ENCODE measurements at places on chromosomes 4 and X. TPM values are rescaled to one million over a fixed set of nuclear protein-coding genes. Genes with fewer than 3 reads are reported as not detected.
A peak's percentile ranks its signal among the peaks of the same experiment; 100 is the strongest.

GRCh38 chr4:6942238-6942800 lies 32.7 kb downstream of the TBC1D14 start:
- peaks cover 21% of the 10 kb centered on the region for H3K36me3 ChIP-seq
- no peaks in the 10 kb centered on the region for H3K27me3 ChIP-seq

DNA sequence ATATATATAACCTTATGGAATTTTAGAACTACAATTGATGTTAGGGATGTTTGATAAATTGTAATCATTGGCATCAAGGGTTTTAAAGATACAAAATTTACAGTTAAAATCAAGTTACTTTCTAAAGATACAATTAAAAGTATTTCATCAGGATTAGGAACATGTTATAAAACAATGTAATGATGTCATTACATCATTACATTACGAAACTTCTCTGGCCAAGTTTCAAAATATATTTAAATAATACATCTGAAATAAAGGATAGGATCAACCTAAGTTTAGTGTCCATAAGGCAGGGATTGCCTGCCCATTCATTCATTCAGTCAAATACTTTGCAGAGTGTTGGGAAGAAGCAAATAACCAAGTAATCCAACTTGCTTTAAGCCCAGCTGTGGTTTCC lies 75.1 kb downstream of the TENM3 start:
- H3K36me3 ChIP-seq = no peaks in the 10 kb centered on the region
- no peak overlapping the region for H3K4me3 ChIP-seq
- no peak overlapping the region for H3K27ac ChIP-seq
- no peaks in the 10 kb centered on the region for H3K4me1 ChIP-seq

GRCh38 chrX:8692871-8693270 lies 39.1 kb downstream of the ANOS1 start:
- H3K27ac ChIP-seq = no peak overlapping the region
- H3K27me3 ChIP-seq = no peaks in the 10 kb centered on the region
- no peak for DNase-seq
- H3K36me3 ChIP-seq = no peaks in the 10 kb centered on the region
- no peaks in the 10 kb centered on the region for H3K4me1 ChIP-seq

- no peak overlapping the region for H3K4me3 ChIP-seq
- no peaks in the 10 kb centered on the region for H3K36me3 ChIP-seq
- no peaks in the 10 kb centered on the region for H3K27me3 ChIP-seq
- no peak overlapping the region for H3K27ac ChIP-seq
- no peaks in the 10 kb centered on the region for H3K4me1 ChIP-seq
Observed at GRCh38 chrX:129877401-129877800, 28.6 kb upstream of the UTP14A start.

DNA sequence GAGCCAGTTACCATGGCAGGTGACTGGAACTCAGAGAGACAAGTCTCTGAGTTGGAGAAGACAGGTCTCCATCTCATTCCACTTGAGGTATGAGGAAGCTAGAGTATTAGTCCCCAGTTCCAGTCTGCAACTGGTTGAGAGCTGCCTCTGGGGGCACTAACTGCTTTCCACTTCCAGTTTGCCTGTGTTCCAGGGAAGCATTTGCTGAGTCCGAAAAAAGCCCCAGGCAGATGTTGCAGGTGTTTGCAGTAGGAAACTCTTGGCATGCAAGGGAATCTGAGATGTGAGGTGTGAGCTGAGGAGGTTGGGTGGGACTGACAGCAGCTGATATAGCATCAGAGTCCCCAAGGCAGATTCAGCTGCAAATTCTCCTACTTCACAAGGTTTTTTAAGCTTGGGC lies 272.2 kb upstream of the CASK start:
- H3K27ac ChIP-seq = no peak overlapping the region
- H3K27me3 ChIP-seq = no peaks in the 10 kb centered on the region
- H3K4me1 ChIP-seq = no peaks in the 10 kb centered on the region
- H3K36me3 ChIP-seq = no peaks in the 10 kb centered on the region
- DNase-seq = no peak

- H3K36me3 ChIP-seq = no peaks in the 10 kb centered on the region
- no peaks in the 10 kb centered on the region for H3K27me3 ChIP-seq
- no peaks in the 10 kb centered on the region for H3K4me1 ChIP-seq
- DNase-seq = no peak
Observed at GRCh38 chr4:136412708-136413107, 1119.6 kb downstream of the PCDH18 start.

GRCh38 chrX:103311399-103311780 lies 600 bp upstream of the BEX2 start:
- no peak overlapping the region for H3K4me3 ChIP-seq
- H3K4me1 ChIP-seq = no peaks in the 10 kb centered on the region
- no peak for DNase-seq
- no peak overlapping the region for H3K27ac ChIP-seq
- peaks cover 10% of the 10 kb centered on the region for H3K27me3 ChIP-seq

DNA sequence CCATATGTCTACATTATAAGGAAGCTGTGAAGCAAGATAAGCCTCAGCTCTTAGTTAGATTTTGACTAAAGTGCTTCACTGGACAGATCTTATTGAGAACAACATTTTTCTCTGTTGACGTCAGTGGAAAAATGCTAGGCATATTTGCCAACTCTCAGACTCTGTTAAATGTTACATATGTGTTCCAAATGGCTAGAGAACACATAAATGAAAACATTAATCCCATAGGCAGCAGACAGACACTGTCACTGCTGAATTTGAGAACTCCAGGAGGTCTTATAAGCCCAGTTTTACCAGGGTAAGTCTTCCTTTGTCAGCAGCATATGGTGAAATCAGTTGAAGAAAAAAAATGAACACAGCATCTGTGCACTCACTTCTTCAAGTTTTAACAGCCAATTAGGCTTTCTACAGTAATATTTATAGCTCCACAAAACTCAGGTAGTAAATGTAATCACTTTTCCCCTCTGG lies 186.9 kb downstream of the CAMK2D start:
- no peak for DNase-seq
- H3K36me3 ChIP-seq = no peaks in the 10 kb centered on the region
- H3K27me3 ChIP-seq = no peaks in the 10 kb centered on the region
- H3K4me1 ChIP-seq = no peaks in the 10 kb centered on the region
- no peak overlapping the region for H3K4me3 ChIP-seq

- peaks cover 10% of the 10 kb centered on the region for H3K4me1 ChIP-seq
- H3K36me3 ChIP-seq = peaks cover 4% of the 10 kb centered on the region
- H3K4me3 ChIP-seq = peak overlapping the region; percentile 70
- no peak for DNase-seq
- H3K27ac ChIP-seq = peak overlapping the region; percentile 89
Observed at GRCh38 chr4:106316773-106317409, 541 bp downstream of the AIMP1 start.

GRCh38 chr4:106056914-106057313 lies 161.6 kb downstream of the NPNT start:
- no peaks in the 10 kb centered on the region for H3K4me1 ChIP-seq
- DNase-seq = no peak
- no peak overlapping the region for H3K4me3 ChIP-seq
- no peaks in the 10 kb centered on the region for H3K36me3 ChIP-seq

- H3K36me3 ChIP-seq = no peaks in the 10 kb centered on the region
- no peak for DNase-seq
- H3K27ac ChIP-seq = no peak overlapping the region
Observed at GRCh38 chrX:134963041-134963440, 27.8 kb upstream of the SMIM10 start.

GRCh38 chr4:84726356-84726755 lies 143.4 kb downstream of the CDS1 start:
- H3K4me3 ChIP-seq = no peak overlapping the region
- no peak for DNase-seq
- H3K4me1 ChIP-seq = no peaks in the 10 kb centered on the region

- H3K36me3 ChIP-seq = peaks cover 47% of the 10 kb centered on the region
- DNase-seq = no peak
- no peak overlapping the region for H3K27ac ChIP-seq
Observed at GRCh38 chrX:40663880-40664630, 16.7 kb upstream of the CXorf38 start.

The COL4A5 gene
- total RNA-seq = 7.4 TPM

The RPL9 gene
- total RNA-seq = 3,904 TPM

The RHOXF1 gene
- total RNA-seq = 0.42 TPM

The RNF128 gene
- 0.90 TPM for total RNA-seq

The PNMA5 gene
- not detected for total RNA-seq

The CD38 gene
- 47.6 TPM for total RNA-seq

The PPARGC1A gene
- 1.4 TPM for total RNA-seq
